ENCODE measurements at places on chromosomes 4 and X.

GRCh38 chr4:155999725-156000124, 46.1 kb upstream of the CTSO start:
- DNase-seq = no peak

DNA sequence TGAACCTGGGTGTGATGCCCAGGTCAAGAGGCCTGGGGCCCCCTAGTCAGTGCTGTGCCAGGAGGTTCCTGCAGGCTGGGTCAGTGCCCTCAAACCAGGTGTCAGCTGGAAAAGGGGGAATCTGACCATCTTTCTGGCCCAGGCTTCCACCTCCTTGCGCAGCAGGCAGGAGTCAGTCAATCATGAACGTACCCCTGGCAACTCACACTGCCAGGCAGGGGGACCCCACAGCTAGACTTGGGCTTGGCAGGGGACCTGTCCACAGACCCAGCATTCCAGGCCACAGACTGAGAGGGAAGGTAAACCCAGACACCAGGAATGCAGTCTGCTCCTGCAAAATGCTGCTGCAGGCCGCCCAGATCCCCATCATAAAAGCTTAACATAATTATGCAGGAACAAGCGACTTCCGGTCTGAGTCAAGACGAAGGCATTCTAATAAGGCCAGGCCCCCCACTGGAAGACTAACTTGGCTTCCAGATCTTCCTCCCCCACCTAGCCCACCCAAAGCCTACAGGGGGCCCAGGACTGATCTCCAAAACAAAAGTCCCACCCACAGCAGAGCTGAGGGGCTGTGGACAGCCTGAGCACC, 156.3 kb downstream of the BCOR start:
- no peak for DNase-seq

- DNase-seq = no peak
These were observed 906 bp upstream of the PARM1 start for GRCh38 chr4:74932010-74932409.

GRCh38 chr4:39286263-39286662, 79.9 kb downstream of the RFC1 start:
- DNase-seq = no peak

- no peak for DNase-seq
These were observed 80.6 kb downstream of the AFF1 start for GRCh38 chr4:87015416-87015815.

DNA sequence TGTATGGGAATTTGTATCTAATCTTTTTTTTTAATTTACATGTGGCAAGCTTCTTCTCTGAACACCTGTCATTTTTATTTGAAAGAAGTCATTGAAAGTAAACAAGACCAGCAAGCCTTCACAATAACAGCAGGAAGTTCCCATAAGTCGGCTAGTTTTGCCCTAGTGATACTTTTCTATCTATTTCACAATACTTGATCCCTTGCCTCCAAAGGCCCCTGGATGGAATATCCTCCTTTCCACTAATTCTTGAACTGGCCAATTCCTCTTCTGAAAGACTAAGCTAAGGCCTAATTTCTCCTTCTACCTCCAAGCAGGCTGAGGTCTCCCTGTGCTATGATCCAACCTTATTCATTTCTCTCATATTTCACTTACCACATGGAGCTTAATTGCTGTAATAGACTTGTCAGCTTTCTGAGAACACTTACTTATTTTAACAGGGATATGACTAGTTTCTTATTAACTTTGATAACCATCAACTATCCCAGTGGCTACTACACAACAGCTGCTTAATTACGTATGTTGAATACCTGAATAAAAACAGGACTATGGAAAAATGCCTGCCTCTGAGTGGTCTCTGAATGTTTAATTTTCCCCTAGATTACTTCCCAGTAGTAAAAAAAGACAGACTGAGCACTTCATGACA, 194.2 kb downstream of the MAD2L1 start:
- no peak for DNase-seq

DNA sequence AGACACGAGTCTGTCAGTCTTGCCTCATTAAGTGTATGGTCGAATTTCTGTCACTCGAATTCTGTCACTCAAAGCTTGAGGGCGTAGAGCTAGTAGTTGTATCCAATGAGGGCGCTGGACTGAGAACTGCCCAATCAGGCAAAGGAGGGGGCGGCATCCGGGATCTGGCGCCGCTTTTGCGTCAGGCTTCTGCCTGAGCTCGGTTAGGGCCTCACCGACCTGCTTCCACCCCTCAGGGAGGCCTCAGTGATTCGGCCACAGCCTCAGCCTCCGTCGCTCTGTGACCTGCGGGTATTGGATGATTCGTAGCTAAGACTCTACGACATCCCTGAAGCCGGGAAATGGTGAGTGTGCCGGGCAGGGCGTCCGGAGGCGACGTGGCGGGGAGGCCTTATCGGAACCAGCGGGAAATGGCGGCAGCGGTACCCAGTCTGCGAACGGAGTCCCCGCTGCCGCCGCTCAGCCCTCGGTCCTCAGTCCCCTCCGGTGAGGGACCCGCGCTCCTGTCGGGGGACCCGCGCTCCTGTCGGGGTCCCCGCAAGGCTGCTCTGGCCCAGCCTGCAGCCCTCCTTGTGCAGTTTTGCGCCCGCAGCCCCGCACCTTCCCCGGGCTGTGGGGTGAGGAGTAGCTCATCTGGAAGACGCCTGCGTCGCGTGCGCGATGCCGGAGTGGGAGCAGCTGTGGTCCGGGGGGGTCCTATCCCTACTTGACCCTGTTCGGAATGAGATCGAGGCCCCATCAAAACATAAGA, 88.3 kb downstream of the ZNF718 start:
- DNase-seq = no peak

GRCh38 chr4:104519588-104519987, 24.9 kb upstream of the CXXC4 start:
- DNase-seq = no peak

DNA sequence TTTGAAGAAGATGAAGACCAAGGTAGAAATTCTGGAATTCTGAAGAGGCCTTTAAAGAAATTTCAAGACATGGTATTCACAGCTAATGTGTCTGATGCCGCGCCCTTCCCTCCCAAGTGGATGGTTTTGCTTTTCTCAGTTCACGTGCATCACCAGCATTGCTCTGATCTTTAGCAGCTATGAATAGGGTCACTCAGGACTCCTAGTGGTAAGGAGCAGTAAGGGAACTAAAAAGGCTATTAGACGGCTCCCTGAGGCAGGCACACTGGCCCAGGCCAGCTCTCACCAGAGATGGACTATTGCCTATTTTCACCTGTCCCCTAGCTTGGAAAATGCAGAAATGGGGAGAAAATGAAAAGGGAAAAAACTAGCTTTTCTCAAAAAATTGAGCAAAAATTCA, 447.5 kb upstream of the RASGEF1B start:
- no peak for DNase-seq

- DNase-seq = no peak
These were observed 149.4 kb upstream of the PJA1 start for GRCh38 chrX:69314436-69315348.

DNA sequence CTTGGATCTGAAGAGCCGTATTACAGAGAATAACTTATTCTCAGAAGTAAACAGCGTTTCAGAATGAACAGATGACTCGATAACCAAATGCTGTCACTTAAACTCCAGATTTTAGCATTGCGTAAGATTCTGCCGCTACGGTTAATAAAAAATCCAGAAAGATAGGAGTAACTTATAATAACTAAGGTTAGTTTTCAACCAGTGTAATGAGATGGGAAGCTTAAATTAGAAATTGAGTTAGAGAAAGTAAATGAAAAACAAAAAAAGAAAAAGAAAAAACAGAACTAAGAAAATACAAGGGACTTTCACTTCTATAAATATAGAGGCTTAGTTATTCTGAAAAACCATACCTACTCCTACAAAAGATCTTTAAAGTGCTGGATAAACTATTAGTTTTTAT, 13.1 kb upstream of the PARM1 start:
- no peak for DNase-seq

Data from stimulated activated CD4-positive, alpha-beta T cell treated with anti-CD3 and anti-CD28 coated beads, Interleukin-2, amount 100 ng/mL, for 24 hours (primary cell).